ENCODE measurements at places on chromosomes 7 and 10. TPM values are rescaled to one million over a fixed set of nuclear protein-coding genes. Genes with fewer than 3 reads are reported as not detected.

The TMEM196 gene
- total RNA-seq: not detected

DNA sequence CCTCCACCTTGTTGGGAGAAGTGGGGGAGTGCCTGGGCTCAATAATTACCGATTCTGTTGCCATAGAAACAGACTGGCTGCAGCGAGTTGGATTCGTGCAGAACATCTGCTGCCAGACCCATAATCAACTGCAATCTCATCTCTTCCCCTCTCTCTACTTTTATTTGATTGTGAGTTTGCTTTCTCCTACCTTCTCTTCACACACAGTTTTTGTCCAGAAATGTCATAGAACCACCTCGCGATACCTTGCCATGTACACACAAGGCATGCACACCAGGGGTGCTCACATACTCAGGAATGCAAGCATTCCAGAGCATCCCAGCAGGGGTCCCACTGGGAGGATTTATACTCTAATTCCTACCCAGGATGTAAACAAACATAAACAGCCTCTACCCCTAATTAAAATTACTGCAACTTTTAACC, 262.2 kb upstream of the AOAH start:
- DNase-seq: no peak
- H3K36me3 ChIP-seq: no peaks in the 10 kb centered on the region
- H3K4me1 ChIP-seq: peaks cover 8% of the 10 kb centered on the region
- no peaks in the 10 kb centered on the region for H3K27me3 ChIP-seq
- no peak overlapping the region for H3K27ac ChIP-seq

- no peak for DNase-seq
- no peaks in the 10 kb centered on the region for H3K36me3 ChIP-seq
- no peak overlapping the region for H3K27ac ChIP-seq
- H3K4me3 ChIP-seq: no peak overlapping the region
Measured at GRCh38 chr10:77442699-77443189, 194.9 kb downstream of the KCNMA1 start.

- no peaks in the 10 kb centered on the region for H3K36me3 ChIP-seq
- no peak overlapping the region for H3K4me3 ChIP-seq
- H3K27ac ChIP-seq: no peak overlapping the region
- no peaks in the 10 kb centered on the region for H3K27me3 ChIP-seq
Measured at GRCh38 chr7:3955751-3956696, 655.0 kb downstream of the SDK1 start.
